Hematopoietic multipotent progenitor cell (in vitro differentiated cells): ENCODE measurements at places on chromosomes 12 and 14.

- no peak for DNase-seq
Measured at GRCh38 chr14:95953111-95953724, 76.6 kb downstream of the TUNAR start.

- DNase-seq: no peak
Measured at GRCh38 chr12:2292560-2292959, 239.8 kb downstream of the CACNA1C start.

DNA sequence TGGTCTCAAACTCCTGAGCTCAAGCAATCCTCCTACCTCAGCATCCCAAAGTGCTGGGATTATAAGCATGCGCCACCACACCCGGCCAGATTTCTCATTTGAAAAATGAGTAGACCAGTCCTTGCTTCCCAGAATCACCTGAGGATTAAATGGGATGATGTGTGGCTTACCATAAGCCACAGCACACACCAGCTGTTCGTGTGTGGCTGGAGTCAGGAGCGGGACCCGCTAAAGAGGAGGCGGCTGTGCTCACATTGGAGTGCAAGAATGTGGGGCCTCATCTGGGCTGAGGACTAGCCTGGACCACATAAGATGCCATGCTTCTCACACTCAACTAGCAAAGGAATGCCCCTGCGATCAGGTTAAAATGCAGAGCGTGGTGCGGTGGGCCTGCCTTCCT lies 6.7 kb upstream of the ALDH2 start:
- no peak for DNase-seq

- DNase-seq: no peak
Measured at GRCh38 chr14:49546766-49547165, 39.4 kb downstream of the RPS29 start.

GRCh38 chr14:100486025-100486828 lies 101.0 kb downstream of the BEGAIN start:
- peak; percentile 23 for DNase-seq

- DNase-seq: no peak
Measured at GRCh38 chr14:63342371-63342770, 23.6 kb upstream of the GPHB5 start.

- DNase-seq: no peak
Measured at GRCh38 chr12:105220929-105221290, 15.1 kb downstream of the APPL2 start.
